ENCODE measurements at places on chromosomes 2 and 18. TPM values are rescaled to one million over a fixed set of nuclear protein-coding genes. Genes with fewer than 3 reads are reported as not detected.

The KCNG2 gene
- not detected for total RNA-seq

DNA sequence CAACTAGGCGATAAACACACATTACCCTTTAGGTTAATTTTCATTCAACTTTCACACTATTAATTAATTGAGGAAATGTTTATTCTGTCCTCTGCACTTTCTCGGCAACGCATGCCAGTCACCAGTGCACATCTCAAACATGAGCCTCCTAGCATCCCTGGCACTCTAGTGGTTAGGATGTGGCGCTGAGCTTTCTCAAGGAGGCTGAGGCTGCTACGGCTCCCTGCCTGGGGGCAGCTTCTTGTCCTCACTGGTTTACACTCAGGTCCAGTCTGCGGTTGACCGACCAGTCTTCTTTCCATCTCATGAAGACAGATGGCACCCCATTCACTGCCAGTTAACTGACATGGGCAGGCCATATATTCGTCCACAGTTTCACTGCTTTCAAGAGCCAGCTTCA, 463.4 kb downstream of the EIPR1 start:
- no peaks in the 10 kb centered on the region for H3K4me1 ChIP-seq
- H3K4me3 ChIP-seq = no peak overlapping the region
- no peaks in the 10 kb centered on the region for H3K36me3 ChIP-seq
- no peaks in the 10 kb centered on the region for H3K27me3 ChIP-seq
- H3K27ac ChIP-seq = no peak overlapping the region

GRCh38 chr2:136185981-136186776, 68.2 kb upstream of the CXCR4 start:
- no peaks in the 10 kb centered on the region for H3K27me3 ChIP-seq
- no peaks in the 10 kb centered on the region for H3K36me3 ChIP-seq
- no peak for ATAC-seq
- H3K4me3 ChIP-seq = no peak overlapping the region
- no peaks in the 10 kb centered on the region for H3K4me1 ChIP-seq

GRCh38 chr2:43288417-43289305, 62.3 kb upstream of the ZFP36L2 start:
- no peak for ATAC-seq
- H3K27me3 ChIP-seq = no peaks in the 10 kb centered on the region
- H3K36me3 ChIP-seq = no peaks in the 10 kb centered on the region
- H3K4me3 ChIP-seq = no peak overlapping the region
- no peak overlapping the region for H3K27ac ChIP-seq
- no peaks in the 10 kb centered on the region for H3K4me1 ChIP-seq

DNA sequence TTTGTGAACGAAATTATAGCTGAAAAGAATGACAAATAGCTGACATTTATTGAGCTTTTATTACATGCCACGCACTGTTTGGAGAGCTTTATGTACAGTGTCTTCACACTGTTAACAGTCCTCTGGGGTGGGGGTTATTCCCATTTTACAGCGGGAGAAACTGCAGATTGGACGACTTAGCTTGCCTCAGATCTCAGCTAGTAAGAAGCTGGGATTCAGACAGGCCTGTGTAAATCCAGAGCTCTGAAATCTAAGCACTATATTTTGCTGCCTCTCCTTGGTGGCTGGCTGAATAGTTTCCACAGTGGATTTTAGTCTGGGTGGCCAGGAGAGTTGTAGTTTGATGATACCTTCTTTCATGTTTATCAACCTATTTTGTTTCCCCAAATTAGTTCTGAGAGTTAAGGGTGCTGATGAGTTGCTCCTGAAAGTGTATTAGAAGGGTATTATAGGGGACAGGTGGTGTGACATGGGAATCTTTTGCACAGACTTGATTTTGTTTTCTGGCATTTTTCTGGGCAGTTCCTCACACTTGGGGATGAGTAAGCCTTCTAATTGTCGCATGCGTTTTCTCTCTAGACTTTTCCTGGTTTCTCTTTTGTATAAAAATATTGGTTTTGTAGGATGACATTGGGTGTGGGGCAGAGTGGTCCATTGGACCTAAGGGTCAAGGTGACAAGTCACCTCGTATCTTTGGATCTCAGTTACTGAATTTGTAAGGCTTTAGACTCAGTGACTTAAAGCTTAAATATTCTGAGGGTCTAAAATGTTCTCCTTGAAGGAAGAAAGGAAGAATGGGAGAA, 1.5 kb downstream of the ACSL3 start:
- no peaks in the 10 kb centered on the region for H3K36me3 ChIP-seq
- no peaks in the 10 kb centered on the region for H3K27me3 ChIP-seq
- peak overlapping the region; percentile 66 for H3K4me3 ChIP-seq
- no peak for ATAC-seq
- peaks cover 65% of the 10 kb centered on the region for H3K4me1 ChIP-seq

The STK36 gene
- 16.7 TPM for total RNA-seq

DNA sequence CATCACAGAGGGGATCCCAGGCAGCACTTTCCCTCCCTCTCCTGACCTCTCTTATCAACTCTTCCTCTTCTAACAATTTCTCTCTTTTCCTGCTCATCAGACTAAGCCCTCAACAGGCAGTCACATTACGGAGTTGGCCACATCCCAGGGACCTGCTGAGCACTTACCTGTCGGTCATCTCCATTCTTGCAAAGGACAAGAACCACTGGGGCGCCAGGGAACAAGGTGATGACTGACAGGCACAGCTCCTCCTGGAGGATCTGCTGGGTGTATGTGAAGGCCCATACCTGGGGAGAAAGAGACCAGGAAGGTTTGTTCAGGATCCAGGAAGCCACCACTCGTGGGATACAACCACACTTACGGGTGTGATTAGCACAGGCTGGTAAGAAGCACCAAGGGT, 104.8 kb upstream of the CAPN13 start:
- no peak overlapping the region for H3K27ac ChIP-seq
- H3K36me3 ChIP-seq = no peaks in the 10 kb centered on the region
- no peaks in the 10 kb centered on the region for H3K27me3 ChIP-seq
- ATAC-seq = no peak

DNA sequence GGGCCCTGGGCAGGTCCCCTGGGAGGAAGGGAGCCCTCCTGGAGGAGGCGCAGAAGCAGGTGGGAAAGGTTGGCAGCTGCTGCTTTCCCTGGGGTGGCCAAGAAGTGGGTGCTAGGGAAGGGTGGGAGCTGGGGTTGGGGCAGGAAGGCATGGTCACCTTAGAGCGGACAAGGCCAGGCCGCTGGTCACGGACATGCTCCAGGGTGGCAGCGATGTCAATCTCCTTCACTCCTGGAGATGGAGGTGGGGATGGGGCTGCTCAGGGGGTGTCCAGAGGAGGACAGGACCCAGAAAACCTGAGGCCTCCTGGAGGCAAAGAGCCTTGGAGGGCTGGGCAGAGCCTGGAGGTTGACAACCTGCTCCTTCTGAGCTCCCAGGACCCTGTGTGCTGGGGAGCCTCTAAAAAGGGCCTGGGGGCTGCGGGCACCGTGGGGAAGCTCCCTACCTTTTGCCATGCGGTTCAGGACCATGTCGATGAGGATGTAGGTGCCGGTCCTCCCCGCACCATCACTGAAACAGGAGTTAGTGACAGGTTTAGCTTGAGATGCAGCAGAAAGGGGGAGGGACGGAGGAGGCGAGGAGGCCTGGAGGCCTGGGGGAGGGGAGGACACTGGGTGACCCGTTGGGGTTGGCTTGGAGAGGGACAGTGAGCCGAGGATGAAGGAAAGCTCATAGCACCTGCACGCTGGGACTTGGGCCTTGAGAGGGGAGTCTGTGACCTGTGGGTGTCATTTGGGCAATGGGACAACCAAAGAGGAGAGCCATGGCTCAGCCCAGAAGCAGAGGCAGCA, 11.4 kb downstream of the DNAJB2 start:
- no peak overlapping the region for H3K4me3 ChIP-seq
- H3K36me3 ChIP-seq = no peaks in the 10 kb centered on the region
- ATAC-seq = no peak

The UGT1A3 gene
- total RNA-seq = not detected

DNA sequence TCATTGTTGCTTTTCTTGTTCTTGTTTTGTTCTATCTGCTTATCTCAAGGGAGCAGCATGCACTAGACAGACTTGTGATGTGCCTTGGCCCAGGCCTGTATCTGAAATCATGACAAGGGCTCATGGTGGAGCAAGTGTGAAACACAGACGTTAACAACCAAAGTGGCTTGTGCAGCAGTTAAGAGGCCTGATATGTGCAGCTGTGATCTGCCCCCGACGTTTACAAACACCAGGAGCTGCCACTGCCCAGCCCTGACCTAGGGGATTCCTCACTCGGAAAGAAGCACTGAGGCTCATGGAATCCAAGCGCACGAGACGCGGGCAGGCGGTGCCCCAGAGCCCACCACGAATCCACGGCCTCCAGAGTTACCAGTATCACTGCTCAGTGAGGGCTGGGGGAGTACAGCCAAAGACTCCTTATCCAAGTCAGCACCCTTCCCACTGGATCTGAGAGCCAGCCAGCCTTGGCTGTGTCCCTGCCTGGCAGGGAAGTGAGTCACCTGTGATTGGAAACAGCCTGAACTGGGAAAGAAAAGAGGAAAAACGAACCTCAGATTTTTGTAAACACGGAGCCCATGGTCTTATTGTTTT, 62.3 kb upstream of the SNTG2 start:
- H3K27ac ChIP-seq = no peak overlapping the region
- H3K4me1 ChIP-seq = no peaks in the 10 kb centered on the region
- H3K4me3 ChIP-seq = no peak overlapping the region
- peaks cover 51% of the 10 kb centered on the region for H3K27me3 ChIP-seq

GRCh38 chr2:29117636-29118303, 2.6 kb downstream of the CLIP4 start:
- no peaks in the 10 kb centered on the region for H3K36me3 ChIP-seq
- H3K27me3 ChIP-seq = no peaks in the 10 kb centered on the region
- H3K4me3 ChIP-seq = no peak overlapping the region
- no peak overlapping the region for H3K27ac ChIP-seq
- ATAC-seq = no peak
